ENCODE measurements at places on chromosomes 4 and X. TPM values are rescaled to one million over a fixed set of nuclear protein-coding genes. Genes with fewer than 3 reads are reported as not detected.

DNA sequence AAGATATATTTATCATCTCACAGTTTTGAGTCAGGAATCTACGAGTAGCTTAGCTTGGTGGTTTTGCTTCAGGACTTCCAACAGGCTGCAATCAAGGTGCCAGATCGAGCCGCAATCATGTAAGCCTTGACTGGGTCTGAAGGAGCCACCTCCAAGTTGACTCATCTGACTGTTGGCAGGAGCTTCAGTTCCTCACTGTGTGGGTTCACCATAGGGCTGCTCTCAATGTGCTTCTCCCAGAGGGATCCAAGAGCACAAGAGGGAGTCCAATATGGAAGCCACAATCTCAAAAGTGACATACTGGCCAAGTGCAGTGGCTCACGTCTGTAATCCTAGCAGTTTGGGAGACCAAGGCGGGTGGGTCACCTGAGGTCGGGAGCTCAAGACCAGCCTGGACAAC is 26.5 kb downstream of the DCHS2 start:
- no peak for DNase-seq

DNA sequence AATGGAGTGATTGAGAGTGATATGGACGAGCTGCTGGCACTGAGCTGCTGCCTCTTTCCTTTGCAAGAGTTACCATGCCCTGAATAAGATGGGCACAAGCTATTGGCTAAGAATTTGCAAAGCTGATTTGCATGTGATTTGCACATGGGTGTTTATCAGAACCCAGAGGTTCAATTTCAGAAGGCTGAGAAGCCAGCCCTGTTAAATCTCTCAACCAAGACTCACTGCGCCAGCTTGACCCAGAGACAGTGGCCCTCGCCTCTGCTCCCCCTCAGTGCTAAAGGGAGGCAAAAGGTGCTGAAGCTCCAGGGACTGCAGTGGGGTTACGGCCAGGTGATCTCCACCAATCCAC is 701 bp downstream of the ARHGAP4 start:
- DNase-seq, result peak; percentile 91

DNA sequence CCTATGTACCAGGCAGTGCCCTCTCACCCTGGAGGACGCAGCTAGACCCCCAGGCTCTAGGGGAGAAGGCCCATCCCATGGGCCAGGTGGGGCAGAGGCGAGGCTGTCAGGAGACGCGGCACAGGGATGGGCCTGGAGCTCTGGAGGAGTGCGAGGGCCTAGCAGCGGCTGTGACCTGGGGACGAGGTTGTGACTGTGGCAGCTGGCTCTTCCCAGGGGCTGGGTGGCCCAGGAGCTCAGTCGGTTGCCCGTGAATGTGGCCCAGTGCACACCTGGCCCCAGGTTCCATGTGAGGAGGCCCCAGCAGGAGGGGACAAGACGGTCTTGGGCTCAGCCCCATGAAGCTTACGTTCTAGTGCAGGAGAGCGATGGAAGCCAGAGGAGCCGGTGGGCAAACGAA is 31.0 kb upstream of the ADRA2C start:
- no peak for DNase-seq

- no peak for DNase-seq
These were observed 330.3 kb downstream of the BCOR start for GRCh38 chrX:39767446-39767845.

The DCAF4L1 gene
- total RNA-seq, result 0.36 TPM

The TMPRSS11B gene
- total RNA-seq, result not detected

The XPNPEP2 gene
- not detected for total RNA-seq

The TLR8 gene
- total RNA-seq, result not detected

The LRCH2 gene
- not detected for total RNA-seq

The MAN2B2 gene
- total RNA-seq, result 20.1 TPM
